ENCODE measurements at places on chromosomes 6 and 20.

- peak; percentile 58 for DNase-seq
These were observed 23.7 kb upstream of the TMEM14A start for GRCh38 chr6:52647199-52647598.

GRCh38 chr6:38264605-38265004 lies 375.1 kb downstream of the BTBD9 start:
- peak; percentile 56 for DNase-seq

- peak; percentile 23 for DNase-seq
These were observed 9.7 kb upstream of the TNFRSF6B start for GRCh38 chr20:63686492-63687321.

DNA sequence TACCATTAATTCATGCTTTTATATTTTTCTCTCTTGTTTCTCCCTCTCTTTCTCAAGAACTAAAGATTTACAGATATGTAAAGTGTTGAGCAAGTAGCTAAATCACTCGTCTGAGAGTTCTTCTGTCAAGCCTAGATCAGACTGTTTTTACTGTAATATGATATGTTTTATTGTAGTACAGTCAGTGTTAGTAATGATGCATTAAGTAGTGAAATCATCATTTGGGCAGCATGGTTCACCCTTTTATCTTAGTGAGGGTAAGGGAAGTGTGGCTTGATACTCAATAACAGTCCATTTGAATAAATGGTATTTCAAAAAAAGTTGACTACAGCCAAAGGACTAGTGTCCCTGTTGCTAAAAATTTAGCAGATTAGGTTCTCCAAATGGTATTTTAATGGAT lies 9.2 kb downstream of the CYB5R4 start:
- peak; percentile 80 for DNase-seq

- DNase-seq: no peak
These were observed 379.3 kb downstream of the CD109 start for GRCh38 chr6:74075323-74075722.

All from M059J (cell line).